Stimulated activated CD8-positive, alpha-beta memory T cell treated with anti-CD3 and anti-CD28 coated beads, Interleukin-7, amount 100 ng/mL, for 1 hour (primary cell): ENCODE measurements at places on chromosomes 7 and 10.

GRCh38 chr7:137507096-137507495, 163.6 kb upstream of the PTN start:
- DNase-seq, result no peak

- DNase-seq, result no peak
Measured at GRCh38 chr10:106661767-106662140, 502.8 kb downstream of the SORCS1 start.

DNA sequence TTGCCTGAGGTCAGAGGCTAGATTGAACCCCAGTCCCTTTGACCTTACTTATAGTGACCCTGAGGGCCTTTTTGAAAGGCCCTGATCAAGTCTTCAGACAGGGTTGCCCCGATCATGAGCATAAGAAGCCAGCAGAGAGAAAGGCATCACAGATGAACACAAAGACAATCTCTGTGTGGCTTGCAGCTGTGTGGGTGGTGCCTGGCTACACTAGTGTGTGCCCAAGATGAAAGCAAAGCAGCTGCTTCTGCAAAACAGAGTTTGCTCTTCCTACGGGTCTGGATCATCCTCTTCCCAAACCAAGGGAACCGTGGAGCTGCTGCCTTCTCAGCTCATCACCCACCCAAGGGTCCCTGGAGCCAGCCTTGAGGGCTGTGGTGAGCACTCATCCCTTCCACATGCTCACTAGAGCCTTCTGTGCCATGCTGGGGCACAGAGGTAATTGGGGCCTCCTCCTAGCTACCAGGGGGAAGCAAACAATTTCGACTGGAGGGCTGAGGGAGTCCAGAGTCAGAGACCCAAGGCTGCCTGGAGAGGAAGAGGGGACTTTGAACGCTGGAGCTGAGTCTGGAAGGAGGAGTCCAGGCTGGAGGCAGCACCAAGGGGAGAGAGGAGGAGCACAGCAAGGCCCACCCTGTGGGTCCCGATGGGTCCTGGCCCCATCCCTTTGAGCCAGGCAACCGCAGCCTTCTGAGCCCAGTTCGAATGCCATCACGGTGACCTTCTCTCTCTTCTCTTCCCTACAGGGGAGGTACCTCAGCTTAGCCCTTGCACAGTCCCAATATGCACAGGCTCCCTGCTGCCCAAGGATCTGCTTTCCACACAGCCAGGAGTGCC, 42.3 kb downstream of the ANTXRL start:
- DNase-seq, result no peak

DNA sequence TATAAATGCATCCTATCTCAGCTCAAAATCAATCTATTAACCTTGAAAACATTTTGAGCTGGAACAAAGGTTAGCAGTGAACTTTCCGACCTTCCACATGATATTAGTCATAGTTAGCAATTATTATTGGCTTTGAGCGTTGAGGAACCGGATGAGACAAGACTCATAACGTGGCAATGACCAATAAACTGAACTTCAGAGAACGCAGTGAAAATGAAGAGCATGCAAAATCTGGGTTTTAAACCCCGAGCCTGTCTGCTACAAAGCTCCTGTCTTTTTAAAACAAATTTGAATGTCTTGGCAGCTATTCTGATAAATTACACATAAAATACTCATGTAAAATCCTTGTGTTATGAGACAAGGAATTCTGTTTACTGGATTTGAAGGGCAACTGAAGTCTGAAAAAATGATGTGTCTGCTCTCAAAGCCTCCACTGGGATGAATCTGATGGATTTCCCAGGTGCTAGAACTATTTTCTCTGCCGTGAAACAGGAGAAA, 74.7 kb upstream of the ITGB1 start:
- DNase-seq, result no peak

DNA sequence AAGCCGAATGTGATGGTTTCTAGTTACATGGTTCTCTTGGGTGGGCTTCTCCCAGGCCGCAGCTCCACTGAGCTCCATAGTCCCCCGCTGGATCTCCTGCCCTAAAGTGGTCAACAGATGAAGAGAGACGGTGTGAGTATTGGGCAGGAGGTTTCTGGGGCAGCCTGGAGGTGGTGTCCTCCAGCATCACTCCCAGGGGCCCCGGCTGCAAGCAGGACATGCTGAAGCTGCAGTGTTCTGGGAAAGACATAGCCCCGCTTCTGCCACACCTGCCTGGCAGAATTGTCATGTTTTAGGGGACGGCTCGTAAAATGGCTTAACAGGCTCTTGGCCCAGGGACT, 40.4 kb downstream of the CALML3 start:
- no peak for DNase-seq

DNA sequence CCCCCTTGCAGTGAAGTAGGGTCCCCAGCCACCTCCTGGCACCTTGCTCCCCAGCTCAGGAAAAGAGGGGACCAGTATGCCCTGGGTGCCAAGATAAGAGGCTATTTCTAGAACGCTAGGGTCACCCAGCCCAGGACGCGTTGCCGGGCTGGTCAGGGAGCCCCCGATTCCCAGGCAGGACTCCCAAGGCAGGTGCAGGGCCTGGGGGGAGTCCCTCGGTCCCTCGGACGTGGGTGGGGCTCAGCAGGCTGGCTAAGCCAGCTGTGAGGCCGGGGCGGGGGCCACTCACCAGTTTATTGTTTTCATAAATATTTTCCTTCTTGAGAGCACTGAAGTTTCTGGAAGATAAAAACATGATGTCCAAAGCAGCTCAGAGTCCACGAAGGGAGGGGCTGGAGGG, 9.3 kb downstream of the MICALL2 start:
- DNase-seq, result no peak

DNA sequence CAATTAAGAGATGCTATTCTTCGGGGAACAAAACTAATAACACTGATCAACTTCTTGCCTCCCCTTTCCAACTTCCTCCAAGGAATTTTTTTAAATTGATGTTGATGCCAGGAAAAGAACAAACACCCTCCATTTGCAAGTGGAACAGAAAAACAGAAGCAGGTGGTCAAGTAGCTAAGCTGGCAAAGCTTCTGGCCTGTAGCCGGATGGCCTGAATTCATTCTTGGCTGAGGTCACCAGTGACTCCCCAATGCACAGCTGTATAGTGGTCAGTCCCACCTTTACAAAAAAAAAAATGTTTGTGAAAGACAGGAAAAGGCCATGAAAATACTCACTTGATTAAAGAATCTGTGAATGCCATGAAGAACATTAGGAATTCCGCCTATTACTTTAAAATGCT, 39.1 kb downstream of the DOCK4 start:
- no peak for DNase-seq

GRCh38 chr7:36408589-36408988, 18.9 kb downstream of the ANLN start:
- no peak for DNase-seq

DNA sequence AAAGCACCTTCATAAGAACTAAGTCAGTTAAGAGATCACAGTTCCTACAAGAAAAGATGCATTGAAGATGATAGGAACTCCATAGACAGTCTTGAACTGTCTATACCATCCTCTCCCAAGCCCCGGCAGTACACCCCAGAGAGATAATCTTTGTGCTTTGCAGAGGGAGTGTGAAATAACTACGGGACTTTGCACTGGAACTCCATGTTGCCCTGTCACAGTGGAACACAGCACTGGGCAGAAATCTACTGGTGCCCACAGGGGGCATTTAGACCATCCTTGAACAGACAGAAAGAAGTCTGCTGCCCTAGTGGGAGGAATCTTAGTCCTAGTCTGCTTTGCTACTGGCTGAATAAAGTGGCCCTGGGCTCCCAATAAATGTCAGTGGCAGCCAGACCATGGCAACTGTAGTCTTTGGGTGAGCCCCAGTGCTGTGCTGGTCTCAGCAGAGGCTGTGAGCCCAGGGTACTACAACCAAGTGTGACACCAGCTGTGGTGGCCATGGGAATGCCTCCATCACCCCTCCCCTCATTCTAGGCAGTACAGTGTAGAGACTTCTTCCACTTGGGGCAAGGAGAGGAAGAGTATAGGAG, 107.7 kb upstream of the TMEM168 start:
- DNase-seq, result no peak

- DNase-seq, result no peak
Measured at GRCh38 chr7:67301667-67302066, 305.0 kb downstream of the TYW1 start.

DNA sequence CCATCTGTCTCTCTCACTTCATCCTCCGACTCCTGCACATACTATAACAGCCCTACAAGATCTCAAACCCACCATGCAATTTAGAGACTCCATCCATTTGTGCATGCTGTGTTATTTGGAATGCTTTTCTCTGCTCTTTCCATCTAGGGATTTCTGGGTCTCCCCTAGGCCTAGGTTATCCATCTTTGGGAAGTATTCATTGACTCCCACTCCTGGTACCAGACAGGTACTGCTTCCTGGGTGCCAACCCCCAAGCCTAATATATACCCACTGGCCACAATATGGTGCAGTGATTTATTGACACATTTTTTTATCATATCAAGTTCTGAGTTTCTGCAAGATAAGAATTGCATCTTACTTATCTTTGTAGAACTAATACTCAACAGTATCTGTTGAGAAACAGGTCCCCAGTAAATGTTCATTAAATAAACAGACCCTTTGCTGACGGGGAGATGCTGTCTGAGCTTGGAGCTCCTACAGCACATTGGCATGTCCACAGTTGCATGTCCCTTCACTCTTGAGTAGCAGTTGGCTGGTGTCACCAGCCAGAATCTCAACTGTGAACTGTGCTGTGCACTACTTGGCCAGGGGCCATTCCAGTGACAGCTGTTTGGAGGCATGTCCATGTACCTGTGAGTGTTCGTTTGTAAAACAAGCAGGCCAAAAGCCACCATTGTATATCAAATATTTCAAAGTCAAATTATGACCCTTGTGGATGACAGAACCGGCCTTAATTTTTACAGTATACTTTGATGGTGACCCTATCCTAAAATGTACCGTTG, 223.3 kb upstream of the NFE2L3 start:
- no peak for DNase-seq

DNA sequence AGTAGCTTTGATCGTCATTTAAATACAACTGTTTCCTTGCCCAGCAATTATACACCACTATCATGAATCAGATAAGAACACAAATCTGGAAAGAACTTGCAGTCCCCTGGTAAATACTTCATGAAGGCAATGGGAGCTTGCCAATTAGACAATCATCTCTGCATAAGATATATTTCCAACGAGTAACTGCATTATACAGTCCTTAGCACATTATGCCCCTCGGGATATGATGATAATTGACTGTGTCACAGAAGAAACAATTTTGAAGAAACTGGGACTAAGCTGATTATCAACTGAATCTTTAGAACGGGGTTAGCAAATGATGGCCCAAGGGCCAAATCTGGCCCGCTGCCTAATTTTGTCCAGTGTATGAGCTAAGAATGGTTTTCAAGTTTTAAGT, 155.7 kb downstream of the TRIL start:
- DNase-seq, result no peak

DNA sequence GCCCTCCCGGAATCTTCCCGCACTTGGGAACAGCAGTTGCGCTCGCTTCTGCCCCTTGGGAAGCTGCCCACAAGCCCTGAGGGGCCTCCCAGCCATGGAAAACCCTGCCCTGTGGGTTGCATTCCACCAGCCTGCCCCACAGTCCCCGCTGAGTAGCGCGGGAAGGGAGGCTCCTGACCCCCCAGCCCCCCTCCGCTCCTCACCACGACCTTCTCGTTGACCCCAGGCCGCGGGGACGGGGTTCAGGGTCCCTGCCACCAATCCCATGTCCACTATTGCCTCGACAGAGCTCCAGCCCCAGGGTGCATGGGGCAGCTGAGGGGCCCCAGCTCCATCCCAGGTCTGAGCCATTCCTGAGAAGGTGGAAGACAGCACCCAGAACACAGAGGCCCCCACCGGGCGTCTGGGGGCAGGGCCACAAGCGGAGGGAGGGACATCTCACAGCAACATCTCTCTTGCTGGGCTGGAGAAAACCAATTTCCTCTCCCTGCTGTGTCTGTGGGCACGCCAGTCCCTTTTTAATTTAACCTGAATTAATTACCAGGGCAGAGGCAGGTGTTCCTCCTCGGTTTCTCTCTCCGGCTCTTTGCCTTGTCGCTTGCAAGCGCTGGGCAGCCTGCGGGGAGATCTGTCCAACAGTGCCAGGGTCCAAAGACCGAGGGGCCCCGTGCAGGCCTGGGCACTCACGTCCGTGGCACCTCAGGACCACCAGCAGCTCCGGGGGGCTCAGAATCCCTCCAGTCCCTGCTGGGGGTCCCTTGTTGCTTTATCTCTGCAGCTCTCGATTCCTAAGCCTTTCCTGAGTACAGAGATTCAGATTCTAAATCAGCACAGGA, 57.9 kb downstream of the FOXL3 start:
- no peak for DNase-seq

DNA sequence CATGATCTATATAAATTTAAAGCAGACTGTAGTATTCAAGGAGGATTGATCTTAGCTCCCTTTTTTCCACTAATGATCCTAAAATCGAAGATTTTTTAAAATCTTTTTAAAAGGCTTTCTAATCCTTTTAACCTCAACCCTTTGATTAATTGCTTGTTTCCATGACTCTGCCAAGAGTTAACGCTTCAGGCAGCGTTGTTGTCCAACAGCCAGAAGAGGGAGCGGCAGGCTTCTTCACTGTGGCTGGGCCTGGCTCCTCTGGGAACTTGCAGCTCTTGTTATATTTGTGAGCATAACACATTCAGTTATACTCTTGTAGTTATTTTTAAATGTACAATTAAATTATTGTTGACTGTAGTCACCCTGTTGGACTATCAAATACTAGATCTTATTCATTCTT, 26.3 kb downstream of the CRCP start:
- no peak for DNase-seq

DNA sequence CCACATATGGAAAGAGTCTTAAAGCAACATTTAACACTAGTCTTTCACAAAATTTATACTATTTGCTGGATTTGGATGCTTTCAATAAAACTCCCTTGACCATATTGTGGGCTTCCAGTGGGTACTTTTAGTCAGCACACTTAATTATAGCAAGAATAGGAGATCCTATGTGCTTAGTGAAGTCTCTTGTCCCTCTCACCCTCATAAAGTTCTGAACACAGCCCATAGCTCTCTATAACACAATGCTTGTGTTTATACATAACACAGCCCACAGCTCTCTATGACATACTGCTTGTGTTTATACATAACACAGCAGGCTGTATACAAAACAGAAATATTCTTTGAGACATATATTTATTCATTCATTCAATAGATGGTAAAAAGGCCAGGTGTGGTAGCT, 79.0 kb downstream of the SEMA3C start:
- no peak for DNase-seq

DNA sequence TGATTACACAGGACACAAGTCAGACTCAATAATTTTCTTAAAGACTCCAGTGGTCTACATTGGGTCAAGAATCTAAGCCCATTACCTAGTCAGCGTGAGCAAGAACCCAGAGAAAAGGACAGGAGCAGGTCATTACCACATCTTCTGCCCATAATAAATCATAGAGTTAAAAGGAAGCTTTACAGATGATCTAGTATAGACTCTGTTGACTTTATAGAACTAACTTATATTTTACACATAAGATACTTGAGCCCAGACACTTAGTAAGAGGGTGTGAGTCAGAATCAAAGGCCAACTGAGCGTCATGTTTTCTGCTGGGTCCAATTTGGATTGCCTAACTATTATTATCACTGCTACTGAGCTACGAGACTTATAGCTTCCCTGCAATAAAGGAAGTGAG, 206.1 kb upstream of the NPSR1 start:
- no peak for DNase-seq

- no peak for DNase-seq
Measured at GRCh38 chr10:122164815-122165483, 106.1 kb upstream of the BTBD16 start.

GRCh38 chr10:118342638-118343020, 505 bp upstream of the FAM204A start:
- DNase-seq, result no peak

GRCh38 chr10:120098232-120098930, 205.9 kb downstream of the SEC23IP start:
- DNase-seq, result no peak

GRCh38 chr10:72611783-72612182, 14.1 kb downstream of the MICU1 start:
- DNase-seq, result no peak
